GM12864 (cell line): ENCODE measurements at places on chromosomes 6 and 20.

- no peak for DNase-seq
Measured at GRCh38 chr6:49618257-49618656, 18.4 kb downstream of the RHAG start.

DNA sequence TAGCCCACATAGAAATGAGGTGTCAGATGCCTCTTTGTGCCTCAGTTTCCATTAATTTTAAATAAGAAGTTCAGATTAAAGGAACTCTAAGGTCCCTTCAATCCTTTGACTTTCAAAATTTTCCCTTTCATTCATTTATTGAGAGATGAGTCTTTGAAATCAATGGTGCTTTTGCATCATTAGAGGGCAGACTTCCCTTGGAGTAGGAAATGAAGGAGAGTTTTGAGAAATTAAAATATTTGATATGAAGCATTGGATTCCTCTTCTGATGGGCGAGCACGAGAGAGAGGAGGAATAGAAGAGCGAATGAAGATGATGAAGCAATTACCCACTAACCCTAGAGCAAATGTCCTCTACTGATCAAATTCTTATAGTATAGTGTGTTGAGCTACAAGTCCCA, 105.7 kb downstream of the EDN1 start:
- DNase-seq, result no peak

DNA sequence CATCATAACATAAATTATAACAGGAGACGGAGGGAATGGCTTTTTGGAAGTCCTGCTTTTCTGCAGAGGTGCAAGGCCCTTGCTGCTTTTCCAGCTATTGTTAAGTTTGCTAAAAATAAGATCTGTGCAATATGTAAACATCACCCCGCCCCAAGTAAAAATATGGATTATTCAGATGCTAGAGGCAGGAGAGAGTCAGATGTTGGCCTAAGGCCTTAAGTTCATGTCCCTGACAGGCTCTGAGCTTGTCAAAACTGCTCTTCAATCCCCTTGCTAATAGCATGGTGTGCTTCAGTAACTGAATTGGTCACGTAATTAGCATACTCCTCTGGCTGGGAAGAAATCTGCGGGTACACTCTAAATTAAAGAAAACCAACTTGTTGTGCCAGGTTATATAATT, 147.5 kb downstream of the BMP2 start:
- DNase-seq, result no peak

DNA sequence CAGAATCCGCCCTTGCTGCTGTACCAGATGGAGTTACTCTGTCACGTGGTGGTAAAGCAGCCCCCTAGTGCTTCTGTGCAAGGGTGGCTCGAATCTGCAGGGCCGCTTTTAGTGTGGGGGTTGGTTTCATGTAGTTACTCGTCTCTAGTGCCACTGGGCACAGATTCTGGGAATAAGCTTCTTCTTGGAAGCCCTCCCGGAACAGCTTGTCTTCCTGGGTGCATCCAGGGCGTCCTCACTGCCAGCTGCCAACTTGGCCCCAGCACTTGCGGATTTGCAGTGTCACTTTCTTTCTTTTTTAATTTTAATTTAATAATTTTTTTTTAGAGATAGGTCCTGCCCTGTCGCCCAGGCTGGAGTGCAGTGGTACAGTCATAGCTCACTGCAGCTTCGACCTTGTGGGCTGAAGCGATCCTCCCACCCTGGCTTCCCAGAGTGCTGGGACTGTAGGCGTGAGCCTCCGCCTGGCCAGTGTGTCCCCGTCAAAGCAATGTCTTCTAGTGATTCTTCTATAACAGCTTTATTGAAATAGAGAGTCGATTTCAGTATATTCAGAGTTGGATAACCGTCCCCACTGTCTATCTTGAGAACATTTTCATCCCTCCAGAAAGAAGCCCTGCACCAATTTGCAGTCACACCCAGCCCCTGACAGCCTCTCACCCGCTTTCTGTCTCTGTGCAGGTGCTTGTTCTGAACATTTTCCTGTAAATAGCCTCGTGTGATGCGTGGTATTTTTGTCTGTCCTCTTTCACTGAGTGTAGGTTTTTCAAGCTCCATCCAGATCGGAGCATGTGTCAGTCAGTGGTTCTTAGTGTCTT, 25.9 kb downstream of the PYGB start:
- DNase-seq, result no peak

DNA sequence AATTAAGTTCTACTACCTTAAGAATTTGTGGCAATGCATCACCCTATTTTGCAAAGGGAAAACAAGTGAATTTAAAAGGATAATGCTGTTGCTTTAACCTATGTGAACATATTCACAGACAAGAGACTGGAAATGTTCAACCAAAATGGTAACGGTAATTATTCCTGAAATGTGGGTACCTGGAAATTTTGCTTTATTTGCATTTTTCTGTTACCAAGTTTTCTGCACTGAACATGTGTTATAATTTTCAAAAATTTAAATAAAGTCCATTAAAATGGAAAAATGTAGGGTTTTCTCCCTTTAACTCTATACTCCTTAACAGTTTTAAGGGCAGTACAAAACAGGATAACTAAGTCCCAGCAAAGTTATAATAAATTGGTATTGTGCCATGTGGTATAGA, 66.4 kb downstream of the EPB41L2 start:
- no peak for DNase-seq

- peak; percentile 13 for DNase-seq
Measured at GRCh38 chr6:75563032-75563431, 38.6 kb upstream of the SENP6 start.

- DNase-seq, result no peak
Measured at GRCh38 chr6:85469276-85470022, 19.6 kb downstream of the NT5E start.

DNA sequence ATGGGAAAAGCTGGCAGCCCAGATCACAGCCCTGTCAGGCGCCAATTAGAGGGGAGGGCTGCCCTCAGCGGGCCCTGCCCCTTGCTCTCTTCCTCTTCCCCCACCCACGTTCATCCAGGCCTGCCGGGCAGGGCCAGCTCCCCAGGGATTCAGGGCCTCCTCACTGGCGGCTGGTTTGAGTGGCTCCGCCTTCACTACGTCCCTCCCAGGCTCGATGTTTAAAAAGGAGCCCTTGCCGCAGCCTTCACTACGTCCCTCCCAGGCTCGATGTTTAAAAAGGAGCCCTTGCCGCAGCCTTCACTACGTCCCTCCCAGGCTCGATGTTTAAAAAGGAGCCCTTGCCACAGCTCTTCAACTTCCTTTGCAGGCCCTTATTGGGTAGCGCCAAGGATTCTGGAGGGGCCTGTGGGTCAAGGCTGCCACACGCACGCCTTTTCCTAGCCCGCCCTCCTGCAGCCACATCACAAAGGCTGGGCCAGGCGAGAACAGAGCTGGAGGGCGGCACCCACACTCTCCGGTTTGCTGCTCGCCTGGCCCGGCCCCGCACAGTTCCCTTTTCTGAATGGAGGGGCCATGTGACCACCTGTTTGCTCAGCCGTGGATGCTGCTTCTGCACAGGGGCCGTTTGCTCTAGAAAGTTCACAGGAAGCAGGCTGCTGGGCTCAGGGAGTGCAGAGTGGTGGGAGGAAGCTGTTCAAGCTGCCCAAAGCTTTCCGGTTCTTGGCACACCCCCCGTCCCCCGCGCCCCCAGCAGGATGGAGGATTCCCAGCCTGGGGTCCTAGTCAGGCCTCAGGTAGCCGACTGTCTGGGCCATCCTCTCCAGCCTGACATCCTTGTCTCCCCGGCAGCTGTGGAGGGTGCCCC, 1.6 kb downstream of the SLC17A9 start:
- DNase-seq, result peak; percentile 76

GRCh38 chr20:31663838-31664695, 26.4 kb downstream of the COX4I2 start:
- no peak for DNase-seq

- no peak for DNase-seq
Measured at GRCh38 chr6:28948782-28949486, 25.1 kb upstream of the TRIM27 start.

DNA sequence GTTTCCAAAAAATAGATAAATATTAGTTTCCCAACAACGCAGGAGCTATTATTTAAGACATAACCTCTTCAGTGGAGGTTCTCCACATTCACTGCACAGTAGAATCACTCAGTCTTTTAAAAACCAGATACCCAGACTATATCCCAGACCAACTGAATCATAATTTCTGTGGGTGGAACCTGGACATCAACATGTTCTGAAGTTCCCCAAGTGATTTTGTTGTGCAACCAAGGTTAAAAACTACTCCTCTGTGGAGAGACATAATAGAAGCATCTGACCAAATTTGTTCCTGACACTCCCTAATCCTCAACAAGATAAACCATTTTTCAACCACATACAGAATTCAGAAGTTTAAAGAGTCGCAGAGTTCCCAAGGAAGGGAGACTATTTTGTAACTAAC, 42.3 kb downstream of the STK38 start:
- no peak for DNase-seq

GRCh38 chr6:25748049-25748448, 6.5 kb upstream of the SLC17A4 start:
- DNase-seq, result no peak

DNA sequence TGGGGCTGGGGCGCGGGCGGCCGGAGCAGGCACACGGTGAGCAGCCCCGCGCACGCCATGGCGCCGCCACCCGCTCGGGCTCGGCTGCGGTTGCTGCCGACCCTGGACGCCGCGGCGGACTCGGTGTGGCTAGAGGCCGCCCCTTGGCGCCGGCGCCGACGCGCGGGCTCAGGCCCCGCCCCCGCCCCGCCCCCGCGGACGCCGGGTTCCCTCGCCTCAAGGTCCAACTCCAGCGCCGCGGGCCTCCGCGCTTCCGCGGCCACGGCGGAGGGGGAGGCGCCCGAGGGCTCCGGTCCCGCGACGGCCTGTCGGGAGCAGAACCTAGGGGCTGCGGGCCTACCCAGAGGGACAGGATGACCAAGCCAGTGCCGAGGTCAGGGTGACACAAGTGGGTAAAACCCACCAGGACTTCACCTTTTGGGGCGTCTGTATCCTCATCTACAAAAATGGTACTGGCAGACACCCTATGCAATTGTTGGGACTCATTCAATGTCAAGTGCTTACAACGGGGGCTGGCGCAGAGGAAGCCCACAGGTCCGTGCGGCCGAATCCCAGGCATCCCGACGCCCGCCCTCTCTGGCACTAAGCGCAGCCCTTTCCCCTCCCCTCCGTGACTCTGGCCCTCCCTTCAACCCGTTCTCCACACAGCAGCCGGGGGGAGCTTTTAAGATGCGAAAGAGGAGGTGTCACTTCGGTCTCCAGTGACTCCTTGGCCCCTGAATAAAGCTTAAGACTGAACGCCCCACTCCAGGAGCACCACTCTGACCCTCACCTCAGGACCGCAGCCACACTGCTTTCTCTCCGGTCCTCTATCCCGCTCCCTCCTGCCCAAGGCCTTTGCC, at the start of gene NECAB3:
Gene NECAB3, minus strand, starts transcription at position 135 of the 842 bp plus-strand sequence. Its CDS starts 76 bp downstream, at position 59.
- DNase-seq, result no peak

GRCh38 chr6:110816677-110817076, 1.4 kb upstream of the CDK19 start:
- no peak for DNase-seq

- no peak for DNase-seq
Measured at GRCh38 chr20:15759594-15759993, 813.7 kb downstream of the KIF16B start.

GRCh38 chr6:162070639-162071038, 656.9 kb downstream of the PRKN start:
- no peak for DNase-seq

- DNase-seq, result no peak
Measured at GRCh38 chr20:47724910-47725247, 60.4 kb downstream of the SULF2 start.

DNA sequence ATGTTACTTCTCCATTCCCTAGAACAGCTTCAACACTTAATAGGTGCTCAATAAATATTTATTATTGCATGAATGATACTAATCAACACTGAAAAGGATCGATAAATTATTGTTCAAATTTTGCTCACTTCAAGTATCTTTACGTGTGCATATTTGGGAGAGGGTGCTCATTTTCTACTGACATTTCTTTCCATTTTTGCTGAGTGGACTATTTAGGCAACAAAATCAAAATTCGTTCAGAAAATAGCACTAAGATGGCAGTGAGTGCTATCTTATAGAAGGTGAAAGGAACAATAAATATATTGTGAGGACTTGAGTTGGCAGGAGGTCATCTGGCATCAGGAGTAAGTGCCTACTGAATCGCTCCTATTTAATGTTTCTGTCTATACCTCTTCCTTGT, 501.9 kb upstream of the IRAK1BP1 start:
- DNase-seq, result no peak

DNA sequence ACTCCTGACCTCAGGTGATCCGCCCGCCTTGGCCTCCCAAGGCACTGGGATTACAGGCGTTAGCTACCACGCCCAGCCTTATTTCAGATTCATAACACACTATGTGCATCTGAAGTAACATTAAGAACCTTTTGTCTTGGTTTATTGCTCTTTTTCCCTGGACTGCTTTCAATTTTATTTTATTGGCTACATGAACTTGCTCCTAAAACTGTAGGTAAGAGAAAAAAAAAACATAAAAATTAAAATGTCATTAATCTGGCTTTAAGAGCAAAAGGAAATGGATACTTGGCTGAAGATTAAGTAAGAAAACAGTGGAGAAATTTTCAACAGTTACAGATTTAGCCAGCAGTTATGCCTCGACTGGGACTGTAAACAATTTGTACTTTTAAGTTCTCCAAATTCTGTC, 62.5 kb downstream of the GJA1 start:
- no peak for DNase-seq
